ENCODE measurements at places on chromosomes 1 and 21.

- no peak for DNase-seq
These were observed 348.2 kb downstream of the RWDD3 start for GRCh38 chr1:95582191-95582590.

DNA sequence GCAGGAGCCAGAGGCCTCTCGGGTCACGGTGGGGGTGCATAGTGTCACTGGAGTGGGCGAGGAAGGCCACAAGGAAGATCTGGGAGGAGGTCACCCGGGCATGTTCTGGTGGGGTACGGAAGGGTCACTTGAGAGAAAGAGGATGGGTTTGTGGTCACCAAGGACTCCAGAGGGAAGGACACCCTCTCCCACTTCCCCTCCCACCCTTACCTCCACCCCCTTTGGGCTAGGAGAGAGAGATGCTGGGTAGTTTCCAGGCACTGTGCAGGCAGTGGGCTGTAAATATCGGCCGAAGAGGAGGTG is 703 bp downstream of the AMIGO1 start:
- DNase-seq = no peak

DNA sequence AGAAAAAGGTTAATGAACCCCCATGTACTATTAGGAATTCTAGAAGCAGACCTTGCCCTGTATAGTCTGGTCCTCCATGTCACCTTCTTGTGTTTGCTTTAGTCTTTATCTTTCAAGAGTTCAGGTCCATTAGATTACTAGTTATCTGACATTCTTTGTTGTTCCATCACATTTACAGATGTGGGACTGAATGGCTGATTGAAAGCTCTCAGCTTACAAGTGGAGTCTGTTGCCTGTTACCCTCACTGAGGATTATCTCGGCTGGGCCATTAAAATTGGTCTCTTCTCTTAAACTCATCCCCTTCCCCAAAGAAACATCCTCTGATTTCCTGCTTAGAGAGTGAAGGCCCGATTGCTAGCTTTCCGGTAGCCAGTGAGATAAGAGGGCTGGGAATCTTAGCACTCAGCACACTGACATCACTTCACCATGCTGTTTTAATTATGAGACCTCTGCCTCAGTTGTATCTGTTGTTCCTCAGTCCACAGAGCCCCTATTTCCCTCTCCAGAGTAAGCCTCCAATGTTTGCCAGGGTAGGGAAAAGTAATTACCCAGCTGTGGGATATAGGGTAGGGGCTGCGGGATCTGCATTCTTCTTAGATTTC is 76.8 kb downstream of the LPGAT1 start:
- no peak for DNase-seq

- DNase-seq = peak; percentile 5
These were observed 185.1 kb downstream of the LRRC7 start for GRCh38 chr1:69752831-69753230.

- DNase-seq = peak; percentile 59
These were observed 52.2 kb downstream of the ZBTB40 start for GRCh38 chr1:22503721-22504410.

DNA sequence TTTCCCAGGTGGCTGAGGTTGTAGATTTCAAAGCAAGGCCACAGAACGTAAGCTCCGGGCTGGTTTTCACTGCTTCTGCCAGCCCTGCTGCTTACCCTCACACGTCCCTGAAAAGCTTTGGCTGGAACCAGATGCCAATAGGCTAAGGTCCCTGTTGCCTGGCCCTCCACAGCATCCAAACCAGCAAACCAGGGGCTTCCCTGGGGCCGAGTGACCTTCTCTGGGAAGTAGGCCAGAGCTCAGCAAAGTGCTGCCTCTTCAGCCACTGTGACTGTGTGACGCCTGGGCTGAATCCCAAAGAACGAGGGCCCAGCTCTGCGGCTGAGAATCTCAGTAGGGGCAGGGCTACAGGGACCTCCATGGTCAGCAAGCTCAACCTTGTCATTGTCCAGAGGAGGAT is 28.9 kb upstream of the RBM15 start:
- no peak for DNase-seq

GRCh38 chr21:45151445-45152160 is 77.2 kb downstream of the ADARB1 start:
- DNase-seq = no peak

- DNase-seq = no peak
These were observed 21.1 kb upstream of the CDC42 start for GRCh38 chr1:22031214-22031962.

- DNase-seq = peak; percentile 27
These were observed 6.3 kb upstream of the PHTF1 start for GRCh38 chr1:113765306-113766230.

- no peak for DNase-seq
These were observed 15.1 kb downstream of the MORN1 start for GRCh38 chr1:2376261-2376741.

GRCh38 chr1:50422946-50423669 is at the start of gene DMRTA2:
Gene DMRTA2, minus strand, starts transcription at chr1:50423443. Its CDS starts 1,907 bp downstream, at chr1:50421536.
- DNase-seq = no peak

Measured in fibroblast of skin of abdomen (primary cell).